ENCODE measurements at places on chromosomes 13 and 19.

GRCh38 chr19:3129112-3129511 is 6.7 kb upstream of the GNA15 start:
- DNase-seq = no peak

- DNase-seq = no peak
Measured at GRCh38 chr19:46875234-46875633, 14.4 kb downstream of the ARHGAP35 start.

DNA sequence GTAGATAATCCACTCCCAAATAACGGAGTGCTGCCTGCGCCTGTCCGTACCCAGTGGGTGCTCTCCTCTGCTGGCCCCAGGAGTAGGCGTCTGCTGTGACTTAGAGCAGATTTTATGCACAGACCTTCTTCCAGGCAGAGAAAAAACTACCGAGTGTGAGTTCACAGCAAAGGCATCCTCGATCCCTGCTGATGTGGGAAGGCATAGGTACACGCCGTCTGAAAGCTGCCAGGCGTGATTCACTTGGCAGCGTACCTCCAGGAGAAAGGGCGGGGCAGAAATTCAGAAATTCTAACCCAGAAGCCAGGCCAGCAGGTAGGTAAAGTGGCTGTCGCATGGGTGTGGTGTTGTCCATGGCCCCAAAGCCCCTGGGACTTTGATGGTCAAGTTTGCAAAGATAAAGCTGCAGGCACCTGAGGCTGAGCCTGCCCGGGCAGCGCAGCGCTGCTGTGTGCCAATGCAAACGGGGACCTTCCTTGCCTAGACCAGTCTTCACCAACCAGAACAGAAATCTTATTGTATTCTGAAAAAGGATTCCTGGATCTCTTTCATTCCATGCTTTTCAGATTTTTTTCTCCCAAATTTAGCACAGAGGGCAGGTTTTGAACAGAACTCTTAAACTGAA is 36.3 kb downstream of the COL4A2 start:
- DNase-seq = no peak

GRCh38 chr13:36084131-36084530 is 47.1 kb downstream of the DCLK1 start:
- DNase-seq = no peak

DNA sequence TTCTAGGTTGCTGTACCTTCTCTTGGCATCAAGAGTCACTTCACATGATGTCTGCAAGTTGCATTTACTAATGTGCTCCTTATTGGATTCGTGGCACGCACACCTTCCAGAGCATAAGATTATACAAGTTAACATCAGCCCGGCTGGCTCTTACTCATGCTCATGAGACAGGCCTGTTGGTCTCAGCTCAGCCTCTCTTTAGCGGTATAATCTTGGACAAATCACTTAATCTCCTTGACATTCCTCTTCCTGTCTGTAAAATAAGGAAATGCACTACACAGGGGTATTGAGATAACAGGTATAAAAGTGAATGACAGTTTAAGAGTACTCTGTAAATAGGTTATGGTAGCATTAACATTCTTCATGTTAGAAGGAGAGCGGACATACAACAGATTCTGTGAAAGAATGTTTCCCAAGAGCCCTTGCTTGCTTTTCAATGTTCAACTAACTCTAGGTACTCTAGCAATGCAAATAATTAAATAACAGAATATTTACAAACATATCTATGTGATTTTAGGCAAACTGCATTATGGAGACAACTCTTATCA is 181.1 kb downstream of the FGF14 start:
- DNase-seq = no peak

- DNase-seq = no peak
Measured at GRCh38 chr19:39196860-39197562, at the start of gene NCCRP1. Gene NCCRP1, plus strand, starts transcription at chr19:39196964. Its CDS starts 19 bp downstream, at chr19:39196983.

GRCh38 chr19:720345-721160 is 11.8 kb downstream of the PALM start:
- DNase-seq = no peak

DNA sequence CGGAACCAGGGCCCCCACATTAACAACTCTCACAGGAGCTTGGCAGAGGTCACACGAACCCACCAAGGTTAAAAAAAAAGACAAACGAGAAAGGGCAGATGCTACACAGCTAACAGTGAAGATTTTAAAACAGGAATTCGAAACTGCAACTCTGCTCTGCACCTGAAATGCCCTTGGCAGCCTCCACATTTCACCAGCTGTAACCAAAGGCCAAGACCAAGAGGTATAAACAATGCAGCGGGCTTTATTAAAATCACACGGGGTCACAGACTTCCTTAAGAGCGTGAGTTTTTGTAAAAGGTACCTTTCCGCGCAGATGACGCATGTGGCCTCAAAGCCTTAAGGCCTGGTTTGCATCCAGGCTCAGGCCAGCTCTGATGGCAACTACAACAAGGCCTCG is 88.2 kb downstream of the STK24 start:
- DNase-seq = no peak

DNA sequence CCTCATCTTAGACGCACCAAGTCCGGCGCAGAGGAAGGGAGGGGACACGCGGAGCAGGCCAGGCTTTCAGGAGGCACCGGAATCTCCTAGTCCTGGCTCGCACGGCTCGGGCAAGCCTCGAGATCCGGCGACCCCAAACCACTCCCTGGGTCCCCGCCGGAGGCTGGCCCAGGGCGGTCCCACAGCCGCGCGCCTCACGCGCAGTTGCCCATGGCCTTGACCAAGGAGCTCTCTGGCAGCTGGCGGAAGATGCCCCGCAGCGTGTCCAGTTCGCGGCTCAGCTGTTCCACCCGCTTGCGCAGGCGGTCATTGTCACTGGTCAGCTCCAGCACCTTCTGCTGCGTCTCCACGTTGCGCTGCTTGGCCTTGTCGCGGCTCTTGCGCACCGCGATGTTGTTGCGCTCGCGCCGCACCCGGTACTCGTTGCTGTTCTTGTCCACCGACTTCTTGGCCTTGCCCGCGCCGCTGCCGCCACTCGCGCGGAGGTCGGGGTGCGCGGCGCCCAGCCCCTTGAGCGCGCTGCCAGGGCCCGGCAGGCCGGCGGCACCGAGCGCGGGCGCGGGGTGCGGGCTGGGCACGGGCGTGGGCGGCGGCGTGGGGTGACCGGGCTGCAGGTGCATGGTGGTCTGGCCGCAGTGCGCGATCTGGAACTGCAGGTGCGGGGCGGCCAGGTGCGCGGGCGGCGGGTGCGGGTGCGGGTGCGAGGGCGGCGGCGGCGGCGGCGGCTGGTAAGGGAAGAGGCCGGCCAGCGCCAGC is 1.0 kb downstream of the CEBPA start:
- DNase-seq = no peak

DNA sequence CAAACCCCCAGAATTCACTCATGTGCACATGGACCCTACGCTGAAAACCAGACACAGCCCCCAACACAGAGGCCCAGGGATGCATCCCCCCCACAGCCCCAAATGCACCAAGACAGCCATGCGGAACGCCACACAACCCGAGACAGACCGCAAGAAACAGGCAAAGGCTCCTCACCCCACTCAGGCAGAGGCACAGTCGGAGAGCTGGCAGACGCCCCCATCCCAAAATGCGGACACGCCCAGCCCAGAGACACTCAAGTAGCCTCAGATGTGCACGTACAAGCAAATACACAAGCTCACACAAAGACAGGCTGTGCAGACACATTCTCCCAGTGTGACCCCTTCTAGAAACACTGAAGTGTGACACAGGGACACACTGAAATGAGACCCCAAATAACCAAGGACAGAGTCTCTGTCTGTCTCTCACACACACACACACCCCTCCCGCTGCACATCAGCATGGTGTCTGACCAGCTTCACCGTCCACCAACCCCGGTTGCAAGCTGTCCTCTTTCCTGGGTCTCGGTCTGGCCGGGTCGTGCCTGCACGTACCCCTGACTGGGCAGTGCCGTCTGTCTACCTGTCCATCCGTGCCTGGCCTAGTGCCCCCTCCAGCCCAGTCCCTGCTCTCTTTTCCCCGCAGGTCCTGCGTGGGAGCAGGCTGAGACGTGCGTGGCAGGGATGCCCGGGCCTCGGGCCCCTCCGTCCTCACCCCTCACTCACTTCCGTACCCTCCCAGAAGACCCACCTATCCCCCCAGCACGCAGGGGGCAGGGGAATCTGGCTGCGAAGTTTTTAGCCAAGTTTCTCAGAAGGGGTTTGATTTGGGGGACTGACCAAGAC is 16.1 kb downstream of the ERFL start:
- no peak for DNase-seq

Data from A549 (cell line).